ENCODE measurements at places on chromosomes 12 and 14.

DNA sequence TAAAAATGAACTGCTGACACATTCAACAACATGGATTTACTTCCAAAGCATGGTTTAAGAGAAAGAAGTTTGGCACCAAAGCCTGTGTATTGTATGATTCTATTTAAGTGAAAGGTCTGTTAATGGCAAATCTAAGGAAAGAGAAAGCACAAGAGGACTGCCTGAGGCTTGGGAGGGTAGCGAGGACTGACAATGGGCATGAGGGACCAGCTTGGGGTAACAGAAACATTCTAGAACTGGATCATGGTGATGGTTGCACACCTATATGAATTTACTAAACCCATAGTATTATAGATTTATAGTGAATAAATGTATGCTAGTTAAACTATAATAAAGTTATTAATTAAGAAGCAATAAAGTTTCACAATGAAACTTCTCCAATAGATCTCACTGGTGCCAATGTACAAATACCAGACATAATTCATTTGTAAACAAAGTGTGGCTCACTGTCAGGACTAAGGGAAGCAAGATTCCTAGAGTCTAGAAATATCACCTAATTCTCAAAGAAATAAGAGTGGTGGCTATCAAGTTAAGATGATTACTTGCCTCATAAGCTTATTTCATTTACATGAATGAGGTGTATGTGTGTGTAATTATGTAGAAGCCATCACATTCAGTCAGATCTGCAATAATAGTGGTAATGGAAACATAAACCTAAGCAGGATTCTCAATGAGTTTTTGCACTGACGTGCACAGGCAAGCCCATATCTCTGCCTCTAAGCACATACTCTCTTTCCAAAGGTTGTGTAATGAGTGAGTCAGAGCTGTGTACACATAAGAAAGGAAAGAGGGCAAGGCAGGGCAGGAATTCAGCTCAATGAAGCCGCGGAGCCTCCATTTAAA, 353.4 kb downstream of the KCNH5 start:
- DNase-seq = no peak

GRCh38 chr14:90274808-90275457, 18.6 kb downstream of the PSMC1 start:
- DNase-seq = no peak

DNA sequence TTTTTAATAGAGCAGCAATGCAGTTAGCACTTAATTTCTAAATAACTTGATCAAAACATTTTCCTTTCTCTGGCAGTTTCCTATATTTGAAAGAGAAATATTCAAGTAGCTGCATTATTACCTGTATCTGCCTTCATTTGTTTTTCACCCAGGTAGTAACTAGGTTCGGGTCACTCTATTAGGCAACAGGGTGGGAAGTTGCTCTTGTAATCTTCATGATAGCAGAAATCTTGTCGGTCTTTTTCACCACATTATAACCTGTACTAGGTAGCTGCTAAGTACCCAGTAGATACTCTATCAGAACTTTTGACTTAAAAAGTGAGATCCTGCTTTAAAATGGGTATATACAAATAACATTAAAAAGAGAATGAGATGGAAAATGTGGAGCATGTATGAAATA, 2.4 kb upstream of the PIK3C2G start:
- DNase-seq = no peak

DNA sequence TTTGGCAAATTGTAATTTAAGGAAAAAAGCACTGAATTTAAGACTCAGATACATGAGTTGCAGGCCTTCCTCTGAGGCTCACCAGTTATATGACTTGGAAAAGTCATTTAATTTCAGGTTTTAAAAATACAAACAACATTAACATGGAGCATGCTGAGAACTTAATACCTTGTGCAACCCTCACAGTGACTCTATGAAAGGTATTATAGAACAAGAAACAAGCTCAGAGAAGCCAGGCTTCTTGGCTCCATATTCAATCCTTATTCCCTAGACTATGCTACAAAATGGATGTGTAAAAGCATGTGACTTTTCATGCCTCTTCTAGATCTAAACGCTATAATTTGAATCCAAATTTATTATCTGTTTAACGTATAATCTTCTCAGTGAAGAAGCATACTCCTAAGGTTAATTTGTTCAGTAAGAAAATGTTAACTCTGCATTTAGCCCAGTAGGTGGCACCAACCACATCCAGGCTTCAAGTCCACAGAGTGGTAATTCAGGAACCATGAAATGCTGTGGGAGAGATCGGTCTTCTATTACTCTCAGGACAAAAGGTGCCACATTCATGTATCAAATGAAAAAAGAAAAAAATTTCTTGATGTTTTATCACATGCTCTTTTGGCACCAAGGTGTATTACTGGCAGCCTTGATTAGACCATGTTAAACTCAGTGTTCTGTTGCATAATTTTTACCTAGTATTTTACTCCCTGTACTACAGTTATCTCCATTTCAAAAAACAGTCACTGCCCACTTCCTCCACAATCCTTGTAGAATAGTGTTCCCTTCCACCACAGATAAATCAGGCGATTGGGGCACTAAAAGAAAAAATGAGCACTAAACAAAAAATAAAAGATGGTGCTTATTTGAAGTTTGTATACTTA, 9.3 kb downstream of the CCDC196 start:
- DNase-seq = peak; percentile 16

DNA sequence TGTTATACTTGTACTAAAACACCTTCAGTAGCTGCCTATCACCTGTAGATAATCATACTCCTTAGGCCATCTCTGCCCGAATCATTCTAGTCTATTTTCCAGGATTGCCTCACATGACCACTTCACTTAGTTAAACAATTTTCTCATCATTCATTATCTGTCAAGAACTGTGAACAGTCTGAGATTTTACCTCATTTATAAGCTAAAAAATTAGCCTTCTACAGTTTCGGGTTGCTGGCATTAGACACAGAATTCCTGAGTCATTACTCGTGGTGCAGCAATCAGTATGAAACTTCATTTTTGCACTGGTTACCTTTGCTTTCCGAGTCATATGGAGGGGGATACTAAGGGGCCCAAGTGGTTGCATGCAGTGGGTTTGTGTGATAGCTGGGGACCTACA, 57.6 kb upstream of the OTOGL start:
- no peak for DNase-seq

GRCh38 chr12:123071857-123072256, 79.0 kb downstream of the PITPNM2 start:
- DNase-seq = no peak

- no peak for DNase-seq
Measured at GRCh38 chr12:45913631-45914030, 76.7 kb downstream of the SCAF11 start.

DNA sequence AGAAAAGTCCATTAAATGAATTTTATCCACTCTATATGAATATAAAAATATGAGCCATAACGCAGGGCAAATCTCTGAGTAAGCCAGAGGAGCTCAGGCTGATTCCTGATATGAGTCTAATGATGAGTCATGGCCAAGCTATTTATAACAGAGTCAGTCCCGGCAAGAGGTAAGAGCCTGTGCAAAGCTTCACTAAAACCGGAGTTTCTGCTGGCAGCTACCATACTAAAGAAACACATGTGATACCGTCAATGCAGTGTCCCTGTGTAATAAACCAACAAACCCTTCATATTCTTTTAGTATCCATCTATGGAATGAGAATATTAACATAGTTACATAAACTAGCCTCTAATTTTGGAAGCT, 319.4 kb downstream of the KCNC2 start:
- DNase-seq = no peak

DNA sequence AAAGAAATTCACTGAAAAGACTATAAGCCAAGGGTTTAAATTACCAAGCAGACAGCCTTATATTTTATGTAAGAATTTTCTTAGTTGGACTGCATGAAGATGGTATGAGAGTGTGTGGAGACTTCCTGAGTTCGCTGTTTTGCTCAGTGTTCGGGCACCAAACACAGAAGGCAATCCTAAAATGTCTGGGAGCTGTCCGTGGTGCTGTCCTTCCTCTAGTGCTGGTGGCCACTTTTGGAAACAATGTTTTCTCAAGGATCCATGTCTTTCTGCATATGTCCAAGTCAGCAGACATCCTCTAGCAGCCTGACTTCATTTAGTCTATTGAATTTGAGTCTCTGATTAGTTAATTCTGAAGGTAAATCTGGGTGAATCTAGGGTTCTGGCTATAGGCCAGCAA, 135.8 kb downstream of the SLC8A3 start:
- DNase-seq = no peak

- no peak for DNase-seq
Measured at GRCh38 chr12:45582986-45583659, 146.4 kb upstream of the ARID2 start.

GRCh38 chr12:132469423-132469822, 20.5 kb upstream of the FBRSL1 start:
- DNase-seq = no peak

DNA sequence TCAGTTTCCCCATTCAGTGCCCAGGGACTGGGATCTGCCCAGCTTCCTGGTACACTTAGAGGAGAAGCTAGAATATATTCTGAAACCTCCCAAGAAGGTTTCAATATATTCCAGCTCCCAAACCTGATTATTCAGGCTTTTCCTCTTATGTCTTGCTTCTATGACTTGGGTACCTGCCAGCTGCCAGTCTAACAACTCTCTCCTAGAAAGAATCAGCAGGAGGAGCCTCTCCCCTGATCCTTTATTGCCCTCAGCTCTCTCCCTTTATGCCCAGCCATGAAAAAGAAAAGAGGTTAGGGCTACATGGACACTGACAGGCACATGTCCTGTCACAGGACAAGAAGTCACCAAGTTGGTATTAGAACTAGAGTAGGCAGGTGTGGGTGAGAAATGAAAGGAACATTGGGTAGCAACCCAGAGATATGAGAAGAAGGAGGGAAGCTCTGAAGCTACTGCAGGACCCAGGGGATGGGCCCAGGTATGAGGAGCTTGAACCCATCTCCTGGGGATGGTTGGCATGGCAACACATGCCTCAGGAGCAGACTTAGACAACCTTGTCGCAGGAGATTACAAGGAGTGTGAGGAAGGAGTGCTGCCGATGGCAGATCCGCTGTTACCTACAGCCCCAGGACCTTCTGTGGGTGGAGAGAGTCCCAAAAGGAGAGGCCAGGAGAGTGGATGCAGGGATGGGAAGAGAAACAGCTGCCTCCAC, 2.0 kb upstream of the CACNB3 start:
- no peak for DNase-seq

GRCh38 chr12:128844031-128844635, 9.1 kb upstream of the GLT1D1 start:
- no peak for DNase-seq

DNA sequence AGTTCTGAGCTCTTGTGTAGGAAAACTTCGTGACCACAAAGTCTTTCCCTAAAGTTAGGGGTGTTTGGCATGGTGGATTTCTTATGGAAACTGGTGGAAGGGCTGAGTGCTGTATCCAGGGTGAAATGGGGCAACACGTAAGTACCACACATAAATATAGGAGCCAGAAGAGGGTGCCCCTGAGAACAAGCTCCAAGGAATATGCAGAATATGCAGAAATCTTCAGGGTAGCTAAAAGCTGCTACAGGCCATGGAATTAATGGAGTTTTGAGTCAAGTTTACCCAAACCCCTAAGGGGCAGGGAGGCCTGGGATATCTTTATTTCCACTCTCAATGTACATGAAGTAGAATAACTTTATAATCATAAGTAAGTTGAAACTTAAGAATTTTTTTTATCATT, 44.0 kb downstream of the ZNF664 start:
- no peak for DNase-seq

DNA sequence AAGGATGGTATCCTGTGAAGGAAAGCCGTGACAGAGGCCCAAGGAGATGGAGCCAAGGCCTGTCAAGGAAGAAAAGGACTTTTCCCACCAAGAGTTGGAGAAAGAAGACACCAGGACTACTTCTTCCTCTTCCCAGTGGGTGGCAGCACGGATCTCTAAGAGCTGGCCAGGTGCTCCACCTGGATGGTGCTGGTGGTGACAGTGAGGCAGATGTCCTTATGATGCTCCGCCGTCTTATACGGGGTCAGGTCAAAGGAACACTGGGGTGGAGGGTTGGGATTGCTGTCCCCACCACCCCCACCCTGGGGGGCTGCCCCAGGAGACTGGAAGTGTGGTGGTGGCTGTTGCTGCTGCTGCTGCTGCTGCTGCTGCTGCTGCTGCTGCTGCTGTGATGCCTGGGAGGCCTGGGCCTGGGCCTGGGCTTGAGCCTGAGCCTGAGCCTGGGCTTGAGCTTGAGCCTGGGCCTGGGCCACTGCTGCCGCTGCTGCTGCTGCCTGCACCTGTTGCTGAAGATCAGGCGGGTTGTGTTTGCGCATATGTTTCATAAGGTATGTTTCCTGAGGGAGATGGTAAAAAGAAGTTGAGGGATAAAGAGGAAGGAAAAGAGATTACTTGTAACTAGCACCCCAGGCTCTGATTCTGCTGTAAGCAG, 4.8 kb upstream of the ING4 start:
- no peak for DNase-seq

DNA sequence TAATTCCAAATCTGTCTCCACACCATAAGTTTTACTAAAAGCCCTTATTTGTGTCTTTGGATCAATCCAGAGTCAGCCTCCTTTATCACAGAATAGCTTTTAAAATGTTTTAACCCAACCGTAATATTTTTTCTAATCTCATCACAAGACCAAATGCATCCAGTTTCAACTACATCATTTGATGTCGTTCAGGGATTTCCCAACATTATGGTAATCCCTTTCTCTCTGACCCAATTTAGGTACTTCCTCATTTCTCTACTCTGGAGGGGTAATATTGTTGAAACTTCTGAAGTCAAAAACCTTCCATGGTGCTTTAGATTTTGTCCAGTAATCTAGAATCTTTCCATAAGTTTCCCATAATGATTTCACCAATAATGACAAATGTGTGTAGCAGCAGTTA, 596.8 kb downstream of the SOX5 start:
- DNase-seq = no peak

DNA sequence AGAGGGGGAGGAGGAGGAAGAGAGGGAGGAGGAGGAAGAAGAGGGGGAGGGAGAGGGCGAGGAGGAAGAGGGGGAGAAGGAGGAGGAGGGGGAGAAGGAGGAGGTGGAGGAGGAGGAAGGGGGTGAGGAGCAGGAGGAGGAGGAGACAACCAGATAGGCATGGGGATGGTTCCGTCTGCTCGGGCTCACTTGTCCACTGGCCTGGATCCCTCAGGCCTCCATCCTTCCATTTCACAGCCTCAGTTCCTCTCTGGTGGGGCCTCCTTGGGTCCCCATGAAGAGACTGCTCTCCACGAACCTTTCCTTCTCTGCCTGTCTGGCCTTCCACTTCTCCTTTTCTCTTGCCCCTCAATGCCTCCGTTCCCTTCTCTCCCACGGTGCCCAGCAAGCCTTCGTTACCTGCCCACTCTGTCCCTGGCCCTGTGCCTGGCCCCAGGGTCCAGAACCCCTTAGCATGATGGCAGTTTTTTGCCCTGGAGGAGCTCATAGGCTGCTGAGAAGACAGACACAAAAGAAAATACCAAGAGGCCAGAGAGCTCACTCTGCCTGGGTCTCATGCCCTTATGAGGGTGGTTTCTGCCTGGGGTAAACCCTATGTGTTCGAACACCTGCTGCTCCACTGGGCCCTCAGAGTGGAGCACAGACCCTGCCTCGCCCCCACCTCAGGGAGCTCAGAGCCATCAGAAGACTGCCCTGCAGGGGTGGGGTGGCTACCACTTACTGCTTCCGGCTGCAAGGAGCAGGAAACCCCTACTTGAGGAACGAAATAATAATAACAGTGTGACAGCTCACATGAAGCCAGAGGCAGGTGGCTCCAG, 11.7 kb upstream of the CACNA2D4 start:
- no peak for DNase-seq

GRCh38 chr12:95896846-95897245, 38.1 kb downstream of the SNRPF start:
- DNase-seq = no peak
